SK-MEL-5 (cell line): ENCODE measurements at places on chromosomes 16 and 17. TPM values are rescaled to one million over a fixed set of nuclear protein-coding genes. Genes with fewer than 3 reads are reported as not detected.

DNA sequence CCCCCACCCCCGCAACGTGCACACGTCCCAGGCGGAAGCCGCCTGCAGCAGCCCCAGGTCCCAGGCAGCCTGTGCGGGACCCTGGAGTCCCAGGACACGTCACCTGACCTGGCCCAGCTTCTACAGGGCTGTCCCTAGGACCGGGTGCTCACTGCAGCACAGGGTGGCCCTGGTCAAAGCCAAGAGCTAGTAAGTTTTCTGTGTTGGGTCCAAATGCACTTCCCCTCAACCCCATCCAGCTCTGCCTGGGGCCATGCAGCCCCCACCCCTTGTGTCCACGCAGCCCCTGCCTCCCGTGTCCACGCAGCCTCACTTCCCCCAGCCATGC, 22.1 kb upstream of the PVALEF start:
- no peak for DNase-seq

GRCh38 chr17:55351226-55351625, 70.4 kb downstream of the MMD start:
- DNase-seq: no peak

GRCh38 chr17:80195671-80196529, 24.2 kb downstream of the SGSH start:
- DNase-seq: peak; percentile 34

The NPB gene
- total RNA-seq: 0.08 and 0.34 TPM in 2 replicates

DNA sequence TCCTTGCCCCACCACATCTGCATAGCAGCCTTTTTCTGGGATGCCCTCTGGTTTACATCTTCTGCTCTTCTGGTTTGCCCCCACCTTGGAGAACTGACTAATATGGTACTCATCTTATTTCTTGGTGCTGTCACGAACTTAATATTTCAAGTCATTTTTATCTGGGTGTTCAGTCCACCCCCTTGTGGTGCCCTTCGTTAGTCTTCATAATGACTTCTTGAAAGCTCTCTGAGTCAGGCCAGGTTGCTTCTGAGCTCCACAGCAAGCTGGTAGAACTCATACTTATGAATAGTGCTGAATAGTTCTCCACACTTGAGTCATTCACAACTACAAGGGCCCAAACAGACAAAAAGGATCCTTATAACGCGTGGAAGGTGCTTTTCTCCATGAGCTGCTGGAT, 35.8 kb upstream of the TEKT3 start:
- DNase-seq: no peak

GRCh38 chr16:3780570-3780969, 63.2 kb upstream of the TRAP1 start:
- peak; percentile 52 for DNase-seq

DNA sequence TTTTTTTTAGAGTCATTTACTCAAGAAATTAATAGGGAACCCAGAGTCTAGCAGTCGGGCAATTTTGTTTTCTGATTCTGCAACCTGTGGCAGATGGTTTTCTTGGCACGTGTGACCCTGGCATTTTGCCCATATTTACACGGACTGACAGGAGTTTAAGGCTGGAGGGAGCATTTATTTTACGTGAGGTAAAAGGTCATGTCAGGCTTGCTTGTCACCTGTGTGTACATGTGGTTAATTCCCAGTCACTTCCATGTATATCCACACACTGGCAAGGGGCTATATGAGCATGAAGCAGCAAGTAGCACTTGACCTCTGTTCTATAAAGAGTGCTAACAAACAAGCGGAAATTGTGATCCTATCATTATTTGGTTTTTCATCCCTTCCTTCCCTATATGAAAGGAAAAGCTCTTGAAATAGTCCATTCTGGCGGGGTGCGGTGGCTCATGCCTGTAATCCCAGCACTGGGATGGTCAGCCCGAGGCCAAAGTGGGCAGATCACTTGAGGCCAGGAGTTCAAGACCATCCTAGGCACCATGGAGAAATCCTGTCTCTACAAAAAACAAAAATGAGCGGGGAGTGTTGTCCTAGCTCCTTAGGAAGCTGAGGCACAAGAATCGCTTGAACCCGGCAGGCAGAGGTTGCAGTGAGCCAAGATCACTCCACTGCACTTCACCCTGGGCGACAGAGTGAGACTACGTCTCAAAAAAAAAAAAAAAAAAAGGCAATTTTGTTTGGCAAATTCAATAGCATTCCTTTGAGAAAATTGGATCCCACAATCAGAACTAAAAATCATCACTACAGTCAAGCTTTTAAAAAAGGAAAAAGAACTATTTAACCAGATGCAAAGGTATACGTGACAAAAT, 2.1 kb downstream of the SPAG9 start:
- DNase-seq: peak; percentile 13

GRCh38 chr17:17144916-17145665, 61.0 kb downstream of the PLD6 start:
- no peak for DNase-seq

The SCN4A gene
- total RNA-seq: not detected in 2 replicates

The CDH16 gene
- total RNA-seq: not detected in 2 replicates

The ARL5C gene
- not detected in 2 replicates for total RNA-seq

DNA sequence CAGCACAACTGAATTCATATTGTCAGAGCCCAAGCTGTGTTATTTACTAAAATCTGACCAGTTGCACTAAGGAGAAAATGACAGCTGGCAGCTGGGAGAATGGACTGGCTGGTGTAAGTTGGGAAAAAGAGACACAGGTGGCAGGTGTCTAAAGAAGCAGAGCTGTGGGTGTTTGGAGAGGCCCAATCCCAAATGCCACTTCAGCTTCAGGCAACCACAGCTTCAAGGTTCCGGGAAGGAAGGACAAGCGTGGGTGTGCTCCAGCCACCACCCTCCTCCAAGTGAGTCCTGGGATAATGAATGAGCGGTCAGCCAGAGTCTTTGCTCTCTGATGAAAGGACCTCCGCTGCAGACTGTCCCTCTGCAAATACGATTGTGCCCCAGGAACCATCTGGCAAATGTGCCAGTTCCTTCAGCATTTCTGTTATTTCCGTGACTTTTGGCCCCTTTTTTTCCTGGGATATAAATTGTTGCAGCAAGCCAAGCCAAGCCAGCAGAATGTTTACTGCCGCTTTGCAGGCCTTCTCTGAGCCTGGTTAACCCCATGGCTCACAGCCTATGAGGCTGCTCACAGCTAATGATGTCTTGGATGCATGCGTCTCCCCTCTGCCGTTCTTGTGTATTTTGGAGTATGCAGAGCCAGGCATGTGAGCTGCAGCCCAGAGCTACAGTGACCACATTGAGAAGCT, 9.5 kb upstream of the RHBDL3 start:
- no peak for DNase-seq

The GPR179 gene
- 0.05 and 0.11 TPM in 2 replicates for total RNA-seq

The PRDM7 gene
- total RNA-seq: 4.1 and 6.2 TPM in 2 replicates

DNA sequence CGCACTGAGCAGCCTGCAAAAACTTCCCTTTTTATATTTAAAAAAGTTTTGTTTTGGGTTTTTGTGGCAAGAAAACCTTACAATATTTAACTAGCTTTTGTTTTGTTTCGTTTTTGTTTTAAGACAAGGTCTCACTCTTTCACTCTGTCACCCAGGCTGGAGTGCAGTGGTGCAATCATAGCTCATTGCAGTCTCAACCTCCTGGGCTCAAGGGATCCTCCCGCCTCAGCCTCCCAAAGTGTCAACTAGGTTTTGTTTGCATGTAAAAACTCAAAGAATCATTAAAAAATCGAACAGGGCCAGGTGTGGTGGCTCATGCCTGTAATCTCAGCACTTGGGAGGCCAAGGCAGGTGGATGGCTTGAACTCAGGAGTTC, 77.9 kb upstream of the FA2H start:
- no peak for DNase-seq

DNA sequence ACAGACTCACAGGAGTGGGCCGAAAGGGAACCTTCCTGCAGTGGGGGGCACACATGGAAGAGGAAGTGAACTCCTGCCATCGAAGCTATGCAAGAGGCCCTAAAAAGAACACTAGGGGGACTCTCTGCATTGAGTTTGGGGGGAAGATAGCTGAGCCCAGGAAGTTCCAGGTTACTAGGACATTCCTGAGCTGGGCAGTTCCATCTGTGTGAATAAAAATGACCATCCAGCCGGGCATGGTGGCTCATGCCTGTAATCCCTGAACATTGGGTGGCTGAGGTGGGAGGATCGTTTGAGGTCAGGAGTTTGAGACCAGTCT, 211.8 kb downstream of the ZNF423 start:
- DNase-seq: no peak

The SKAP1 gene
- total RNA-seq: not detected in 2 replicates

- no peak for DNase-seq
These were observed at the start of gene C17orf107 for GRCh38 chr17:4899341-4900230. Gene C17orf107, plus strand, starts transcription at chr17:4899536. Its CDS starts 227 bp downstream, at chr17:4899763.

DNA sequence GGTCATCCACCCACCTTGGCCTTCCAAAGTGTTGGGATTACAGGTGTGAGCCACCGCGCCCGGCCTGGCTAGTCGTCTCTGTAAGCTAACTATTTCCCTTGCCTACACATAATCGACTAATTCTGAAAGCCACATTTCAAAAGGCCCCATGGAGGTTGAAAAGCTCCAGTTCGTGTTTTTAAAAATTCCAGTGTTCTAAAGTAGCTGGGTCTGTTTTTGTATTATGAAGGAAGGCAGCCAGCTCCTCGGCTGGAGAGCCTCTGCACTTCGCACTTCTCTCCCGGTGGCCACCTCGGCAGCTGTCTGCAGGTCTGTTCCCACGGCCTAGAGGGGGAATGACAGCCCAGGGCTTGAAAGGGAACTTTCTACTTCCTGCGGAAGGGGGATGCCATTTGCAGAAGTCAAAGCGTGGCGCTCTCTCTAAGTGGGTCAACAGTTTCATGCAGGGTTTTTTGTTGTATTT, 16.9 kb downstream of the HASPIN start:
- DNase-seq: no peak

The CHST4 gene
- not detected in 2 replicates for total RNA-seq

The KRTAP4-4 gene
- total RNA-seq: not detected in 2 replicates

DNA sequence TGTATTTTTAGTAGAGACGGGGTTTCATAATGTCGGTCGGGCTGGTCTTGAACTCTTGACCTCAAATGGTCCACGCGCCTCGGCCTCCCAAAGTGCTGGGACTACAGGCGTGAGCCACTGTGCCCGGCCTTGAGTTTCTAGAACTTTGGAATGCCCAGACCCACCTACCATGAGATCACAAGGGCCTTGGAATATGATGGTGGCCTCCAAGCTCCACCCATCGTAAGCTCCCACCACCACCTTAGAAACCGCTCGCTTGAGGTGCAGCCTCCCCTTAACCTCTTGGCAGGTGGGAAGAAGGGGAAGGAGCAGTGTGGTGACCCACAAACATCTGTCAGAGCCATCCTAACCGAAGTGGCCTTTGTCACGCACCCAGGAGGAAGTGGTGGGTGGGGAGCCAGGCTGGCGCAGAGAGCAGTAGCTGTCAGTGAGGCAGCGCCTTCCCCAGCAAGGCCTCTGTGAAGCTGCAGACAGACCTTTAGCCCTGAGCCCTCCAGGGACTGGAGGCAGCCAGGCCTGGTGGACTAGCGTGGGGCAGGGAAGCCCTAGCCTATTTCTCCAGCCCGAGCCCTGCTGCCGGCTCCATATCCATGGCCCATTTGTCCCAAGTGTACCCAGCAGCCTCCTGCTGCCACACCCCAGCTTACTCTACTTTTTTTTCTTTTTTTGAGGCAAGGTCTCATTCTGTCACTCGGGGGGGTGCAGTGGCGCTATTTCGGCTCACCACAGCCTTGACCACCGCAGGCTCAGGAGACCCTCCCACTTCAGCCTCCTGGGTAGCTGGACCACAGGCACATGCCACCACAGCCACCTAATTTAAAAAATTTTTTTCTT, 13.1 kb upstream of the SEPHS2 start:
- no peak for DNase-seq

- peak; percentile 91 for DNase-seq
These were observed 157.5 kb upstream of the SOX9 start for GRCh38 chr17:71963351-71963750.

- DNase-seq: no peak
These were observed 5.9 kb upstream of the ARMC7 start for GRCh38 chr17:75103601-75104554.

The NPIPA3 gene
- 0.26 and 1.8 TPM in 2 replicates for total RNA-seq

The CDK3 gene
- 3.1 and 4.3 TPM in 2 replicates for total RNA-seq

DNA sequence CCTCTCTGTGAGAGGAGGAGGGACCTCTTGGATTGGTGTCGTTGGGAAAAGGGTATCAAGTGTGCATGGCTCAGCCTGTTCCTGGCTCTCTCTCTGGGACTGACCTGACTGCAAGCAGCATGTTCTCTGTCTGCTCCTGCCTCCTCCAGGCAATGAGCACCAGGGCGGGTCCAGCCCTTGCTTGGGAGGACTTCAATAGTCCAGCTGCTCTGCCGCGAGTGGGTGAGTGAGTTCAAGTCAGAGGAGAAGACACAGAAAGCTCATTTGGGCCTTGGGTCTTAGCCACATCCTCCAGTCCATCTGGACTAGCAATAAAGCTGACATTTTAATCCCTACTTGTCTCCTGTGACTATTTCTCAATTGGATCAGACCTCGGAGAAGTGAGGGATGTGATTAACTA, 25.2 kb upstream of the TNS4 start:
- no peak for DNase-seq

- peak; percentile 64 for DNase-seq
These were observed 106.2 kb downstream of the XYLT1 start for GRCh38 chr16:17364319-17365210.

- DNase-seq: peak; percentile 26
These were observed 410.0 kb upstream of the SOX9 start for GRCh38 chr17:71710816-71711215.

DNA sequence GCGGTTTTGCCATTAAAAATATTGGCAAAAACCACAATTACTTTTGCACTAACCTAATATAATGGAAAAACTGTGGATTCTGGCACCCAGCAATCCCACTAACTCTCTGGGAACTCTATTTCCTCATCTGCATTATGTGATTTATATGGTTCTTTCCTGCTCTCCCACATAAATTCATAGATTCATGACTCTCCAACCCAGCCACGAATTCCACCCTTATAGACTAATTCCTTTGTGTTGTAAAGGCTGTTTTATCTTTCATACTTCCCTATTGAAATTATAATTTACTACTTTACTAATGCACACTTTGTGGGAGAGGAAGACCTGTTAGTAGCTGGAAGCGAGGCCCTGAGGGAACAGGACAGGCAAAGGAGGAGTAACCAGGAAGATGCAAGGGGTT, 88.4 kb upstream of the GNAO1 start:
- no peak for DNase-seq

The CDRT15 gene
- not detected in 2 replicates for total RNA-seq

The ASB16 gene
- total RNA-seq: not detected in 2 replicates

DNA sequence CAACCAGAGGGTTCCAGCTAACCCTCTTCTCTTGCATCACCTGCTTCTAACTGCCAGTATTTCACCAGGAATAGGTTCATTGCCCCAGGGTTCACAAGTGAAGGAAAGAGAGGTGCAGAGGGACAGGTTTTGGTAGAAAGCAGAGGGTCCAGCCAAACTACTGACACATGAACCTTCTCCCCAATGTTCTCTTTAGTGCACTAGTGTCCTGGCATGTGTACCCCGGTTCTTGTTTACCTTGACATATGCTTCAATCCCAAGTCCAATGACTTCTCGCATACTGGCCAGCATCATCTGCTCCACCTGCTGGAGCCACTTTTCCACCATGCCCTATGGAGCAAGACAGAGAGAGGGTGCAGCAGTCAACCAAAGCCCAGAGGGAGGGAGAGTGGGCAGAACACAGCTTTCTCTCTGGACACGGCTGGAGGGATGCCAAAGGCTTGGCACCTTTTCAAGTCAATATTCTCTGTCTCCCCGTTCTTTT, 90.6 kb downstream of the DNAH3 start:
- no peak for DNase-seq

- DNase-seq: no peak
These were observed 332.0 kb downstream of the XYLT1 start for GRCh38 chr16:17138801-17139200.
